Glutamatergic neuron (in vitro differentiated cells): ENCODE measurements at places on chromosomes 6 and 20. TPM values are rescaled to one million over a fixed set of nuclear protein-coding genes. Genes with fewer than 3 reads are reported as not detected.
A peak's percentile ranks its signal among the peaks of the same experiment; 100 is the strongest.

DNA sequence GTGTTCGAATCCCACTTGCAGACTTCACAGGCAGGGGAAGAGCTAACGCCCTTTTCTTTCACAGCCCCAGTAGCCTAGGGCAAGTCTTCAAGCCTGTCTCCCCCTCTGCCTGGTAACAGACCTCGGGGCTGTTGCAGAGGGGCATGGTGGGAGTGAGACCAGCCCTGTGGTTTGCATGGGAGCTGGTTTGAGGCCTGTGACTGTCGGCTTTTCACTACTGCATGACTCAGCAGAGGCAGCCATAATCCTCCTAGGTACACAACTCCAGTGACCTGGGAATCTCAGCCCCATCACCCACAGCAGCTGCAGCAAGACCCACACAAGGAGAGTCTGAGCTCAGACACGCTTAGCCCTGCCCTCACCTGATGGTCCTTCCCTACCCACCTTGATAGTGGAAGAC, 55.3 kb upstream of the POPDC3 start:
- DNase-seq: no peak

TNNC2 gene
- total RNA-seq: 0.64 TPM

SLPI gene
- not detected for total RNA-seq

- no peak for DNase-seq
Measured at GRCh38 chr20:3590164-3590563, 73.0 kb downstream of the GFRA4 start.

- peak; percentile 65 for DNase-seq
Measured at GRCh38 chr6:33633462-33634158, 12.5 kb downstream of the ITPR3 start.

DNA sequence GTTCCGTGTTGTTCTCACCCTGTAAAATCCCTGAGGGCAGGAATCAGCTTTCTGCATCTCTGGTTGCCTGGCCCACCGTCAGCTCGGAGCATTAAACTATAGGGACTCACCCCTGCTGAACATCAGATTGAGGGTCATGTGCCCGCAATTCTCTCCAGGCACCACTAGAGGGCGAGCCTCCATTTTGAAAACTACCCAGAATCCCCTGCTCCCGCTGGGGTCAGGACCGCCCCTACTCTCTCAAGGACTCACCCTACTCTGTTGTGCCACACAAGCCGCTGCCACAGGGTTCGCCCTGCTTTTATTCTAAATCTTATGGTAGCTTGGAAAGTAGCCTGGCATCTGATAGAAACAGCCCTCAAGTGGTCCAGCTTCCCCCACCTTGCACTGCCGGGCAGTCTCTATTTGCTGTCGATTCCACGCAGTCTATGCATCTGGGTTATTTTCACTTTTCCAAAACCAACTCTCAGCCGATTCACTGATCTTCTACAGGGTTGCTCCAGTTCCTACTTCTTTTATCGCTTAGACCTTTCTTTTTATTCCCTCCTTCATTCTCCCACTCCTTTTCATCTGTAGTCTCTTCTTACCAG, 244.1 kb upstream of the QKI start:
- no peak for DNase-seq

- DNase-seq: no peak
Measured at GRCh38 chr6:25971187-25971821, 8.7 kb downstream of the TRIM38 start.

DNA sequence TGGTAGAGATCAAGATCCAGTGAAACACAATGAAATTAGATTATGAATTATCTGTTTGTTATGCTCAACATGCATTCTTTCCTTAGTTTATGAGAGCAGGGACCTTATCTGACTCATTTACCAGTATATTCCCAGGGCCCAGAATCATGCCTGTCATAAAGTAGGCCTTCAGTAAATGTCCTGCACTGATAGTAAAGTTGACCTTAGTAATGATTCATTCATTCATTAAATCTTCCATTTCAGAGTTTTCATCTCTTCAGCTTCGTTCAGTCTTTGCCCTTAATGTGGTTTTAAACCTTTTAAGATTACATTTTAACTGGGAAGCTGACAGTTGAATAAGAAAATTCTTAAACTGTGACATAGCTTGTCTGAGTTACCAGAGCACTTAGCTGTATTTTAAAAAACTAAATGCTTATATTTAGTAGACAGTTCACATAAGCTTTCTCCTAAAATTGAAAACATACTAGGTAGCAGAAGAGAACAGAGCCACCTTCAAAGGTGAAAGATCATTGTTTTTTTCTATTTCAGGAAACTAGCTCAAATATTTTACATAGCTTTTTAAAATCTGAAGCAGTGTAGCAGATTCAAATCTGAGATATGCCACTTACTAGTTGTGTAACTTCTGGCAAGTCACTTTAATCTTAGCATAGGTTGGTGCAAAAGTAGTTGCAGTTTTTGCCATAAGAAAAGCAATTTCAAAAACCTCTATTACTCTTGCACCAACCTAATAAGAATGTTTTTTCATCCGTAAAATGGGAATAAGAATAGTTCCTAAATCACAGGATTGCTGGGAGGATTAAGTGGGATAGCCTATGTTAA, 41.4 kb downstream of the MCM8 start:
- no peak for DNase-seq

TMC2 gene
- total RNA-seq: not detected

GRCh38 chr6:134035823-134036296, 16.6 kb downstream of the SLC2A12 start:
- DNase-seq: no peak

- DNase-seq: no peak
Measured at GRCh38 chr6:4677011-4677750, 99.0 kb upstream of the CDYL start.

PET117 gene
- total RNA-seq: 13.7 TPM
